Mesothelial cell of epicardium (in vitro differentiated cells): ENCODE measurements at places on chromosomes 12 and 14. TPM values are rescaled to one million over a fixed set of nuclear protein-coding genes. Genes with fewer than 3 reads are reported as not detected.

- peaks cover 26% of the 10 kb centered on the region for H3K36me3 ChIP-seq
- H3K27ac ChIP-seq = no peak overlapping the region
- no peaks in the 10 kb centered on the region for H3K4me1 ChIP-seq
- DNase-seq = no peak
Observed at GRCh38 chr14:67650151-67650550, 24.3 kb downstream of the VTI1B start.

RTL1 gene
- 8.8 to 9.4 TPM (median 9.3 TPM) in 3 replicates for total RNA-seq

- peaks cover 6% of the 10 kb centered on the region for H3K27me3 ChIP-seq
- peaks cover 3% of the 10 kb centered on the region for H3K4me1 ChIP-seq
- H3K27ac ChIP-seq = no peak overlapping the region
- no peak overlapping the region for H3K4me3 ChIP-seq
- H3K36me3 ChIP-seq = no peaks in the 10 kb centered on the region
Observed at GRCh38 chr12:4434706-4435425, 10.7 kb downstream of the FGF6 start.

DNA sequence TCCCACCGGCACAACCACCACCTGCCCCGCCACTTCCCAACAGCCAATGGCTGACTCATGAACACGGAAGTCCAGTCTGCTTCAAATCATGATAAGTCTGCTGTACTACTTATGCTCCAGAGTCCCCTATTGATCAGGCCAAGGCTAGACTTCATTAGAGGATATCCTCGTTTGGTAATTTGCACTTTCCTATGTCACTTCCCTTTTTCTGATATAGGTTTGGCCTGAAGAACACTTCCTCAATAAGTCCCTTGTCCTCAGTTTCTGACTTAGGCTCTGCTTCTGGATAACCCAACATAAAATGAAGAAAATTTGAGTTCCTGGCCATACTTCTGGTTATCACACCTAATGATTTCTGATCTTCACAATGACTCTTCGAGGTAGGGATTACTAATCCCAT, 45.3 kb downstream of the IFNG-AS1 start:
- no peaks in the 10 kb centered on the region for H3K36me3 ChIP-seq
- H3K4me3 ChIP-seq = no peak overlapping the region
- no peak overlapping the region for H3K27ac ChIP-seq
- no peak for DNase-seq
- no peaks in the 10 kb centered on the region for H3K27me3 ChIP-seq
- no peaks in the 10 kb centered on the region for H3K4me1 ChIP-seq

DNA sequence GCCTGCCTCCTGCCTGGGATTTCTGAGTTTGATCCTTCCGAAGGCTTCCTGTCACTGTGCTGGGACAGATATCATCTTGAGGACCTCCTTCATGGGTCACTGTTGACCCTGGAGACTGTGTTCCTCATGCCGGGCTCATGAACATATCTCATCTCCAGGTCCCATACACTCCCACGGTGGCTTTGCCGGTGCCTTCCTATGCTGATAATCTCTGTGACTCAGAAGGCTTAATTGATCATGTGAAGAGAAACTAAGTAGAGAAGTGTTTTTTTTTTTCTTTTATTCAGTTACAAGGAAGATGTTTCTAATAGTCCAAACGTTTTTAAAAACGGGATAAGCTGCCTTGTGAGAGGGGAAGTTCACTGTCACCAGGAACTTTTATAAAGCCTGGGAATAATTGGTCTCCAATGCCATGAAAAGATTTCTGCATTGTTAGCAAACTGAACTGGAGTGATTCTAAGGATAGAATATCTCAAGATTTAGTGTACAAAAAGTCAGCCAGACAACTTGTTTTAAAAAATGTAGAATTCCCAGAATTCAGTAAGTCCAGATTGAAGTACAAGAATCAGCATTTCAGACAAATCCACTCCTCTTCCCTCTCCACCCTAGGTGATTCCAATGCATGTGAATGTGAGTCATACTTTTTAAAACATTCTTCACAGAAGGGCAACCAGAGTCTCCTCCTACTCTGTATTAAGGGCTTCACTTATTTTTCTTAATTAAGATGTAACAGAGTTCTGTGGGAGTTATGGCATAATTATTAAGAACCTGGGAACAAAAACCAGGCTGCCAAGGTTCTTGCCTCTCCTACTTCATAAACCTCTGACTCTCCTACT, 139.8 kb upstream of the LGR5 start:
- peaks cover 6% of the 10 kb centered on the region for H3K4me1 ChIP-seq
- no peak overlapping the region for H3K4me3 ChIP-seq
- H3K27ac ChIP-seq = no peak overlapping the region
- H3K36me3 ChIP-seq = no peaks in the 10 kb centered on the region

- DNase-seq = no peak
- H3K4me1 ChIP-seq = peaks cover 4% of the 10 kb centered on the region
- H3K27me3 ChIP-seq = peaks cover 61% of the 10 kb centered on the region
- no peak overlapping the region for H3K27ac ChIP-seq
- H3K36me3 ChIP-seq = no peaks in the 10 kb centered on the region
Observed at GRCh38 chr14:24351517-24351916, 11.7 kb upstream of the RIPK3 start.

PLBD1 gene
- total RNA-seq = 41.3 to 48.1 TPM (median 43.8 TPM) in 3 replicates

GRCh38 chr12:101940400-101940950, 63.1 kb downstream of the DRAM1 start:
- H3K4me3 ChIP-seq = no peak overlapping the region
- H3K4me1 ChIP-seq = peaks cover 36% of the 10 kb centered on the region
- no peaks in the 10 kb centered on the region for H3K36me3 ChIP-seq
- peak overlapping the region; percentile 86 for H3K27ac ChIP-seq

C12orf50 gene
- total RNA-seq = 0.07 to 0.22 TPM (median 0.13 TPM) in 3 replicates

KLHL28 gene
- total RNA-seq = 14.8 to 17.3 TPM (median 16.5 TPM) in 3 replicates

DNA sequence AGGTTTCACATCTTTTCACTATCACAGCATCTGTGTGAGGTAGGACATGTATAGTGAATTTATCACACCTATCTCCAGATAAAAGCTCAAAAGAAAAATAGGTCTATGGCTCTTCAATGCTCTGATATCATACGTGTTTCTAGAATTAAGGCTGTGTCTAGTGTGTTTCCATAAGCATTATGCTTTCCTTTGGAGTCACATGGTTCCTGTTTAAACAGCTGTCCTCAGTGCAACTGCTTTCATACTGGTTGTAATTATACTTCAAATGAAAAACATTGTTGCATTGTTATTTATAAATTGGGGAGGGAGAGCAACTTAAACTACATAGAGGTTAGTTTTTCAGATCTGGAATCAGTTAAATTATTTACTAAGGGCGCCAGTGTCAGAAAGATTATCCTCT, 151.6 kb downstream of the SYT1 start:
- H3K27me3 ChIP-seq = no peaks in the 10 kb centered on the region
- H3K36me3 ChIP-seq = peaks cover 5% of the 10 kb centered on the region
- peak overlapping the region; percentile 36 for H3K27ac ChIP-seq
- DNase-seq = no peak
- H3K4me3 ChIP-seq = no peak overlapping the region
- H3K4me1 ChIP-seq = peaks cover 5% of the 10 kb centered on the region
